ENCODE measurements at places on chromosomes 12 and 14.

DNA sequence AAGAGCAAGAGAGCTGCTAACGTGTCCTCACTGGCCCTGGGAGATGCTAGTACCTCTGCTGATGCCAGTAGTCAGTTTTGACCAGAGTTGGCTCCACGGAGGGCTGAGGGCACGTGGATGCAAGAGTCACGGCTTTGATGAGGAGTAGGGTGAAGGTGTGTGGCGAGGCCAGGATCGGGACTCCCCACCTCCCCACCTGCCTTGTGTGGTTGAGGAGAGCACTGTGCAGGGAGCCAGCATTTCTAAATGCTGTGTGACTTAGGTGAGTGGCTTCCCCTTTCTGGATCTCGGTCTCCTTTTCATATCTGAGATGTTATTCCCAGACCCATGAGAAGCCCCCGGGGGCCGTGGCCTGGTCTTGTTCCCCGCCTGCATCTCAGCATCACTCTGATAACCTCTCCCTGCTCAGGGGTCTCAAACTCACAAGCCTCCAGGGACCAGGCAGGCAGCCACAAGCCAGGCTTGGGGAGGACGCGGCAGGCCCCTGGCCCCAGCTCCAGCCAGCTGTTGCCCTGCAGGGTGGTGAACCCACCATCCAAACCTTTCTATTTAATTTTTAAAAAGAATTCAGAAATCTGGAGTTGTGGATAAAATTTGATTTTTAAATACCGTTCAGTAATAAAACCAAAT is 32.1 kb downstream of the MVK start:
- DNase-seq, result no peak

GRCh38 chr12:16297521-16297920 is 20.0 kb upstream of the SLC15A5 start:
- DNase-seq, result no peak

DNA sequence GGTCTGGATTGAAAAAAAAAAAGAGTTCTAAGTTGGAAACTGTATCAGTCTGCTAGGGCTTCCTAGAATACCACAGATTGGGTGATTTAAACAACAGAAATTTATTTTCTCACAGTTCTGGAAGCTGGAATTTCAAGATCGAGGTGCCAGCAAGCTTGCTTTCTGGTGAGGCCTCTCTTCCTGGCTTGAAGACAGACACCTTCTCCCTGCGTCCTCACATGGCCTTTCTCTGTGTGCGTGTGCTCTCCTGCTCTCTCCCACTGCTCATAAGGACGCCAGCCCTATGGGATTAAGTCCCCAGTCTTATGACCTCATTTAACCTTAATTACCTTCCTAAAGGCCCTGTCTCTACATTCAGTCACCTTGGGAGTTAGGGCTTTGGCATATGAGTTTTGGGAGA is 215.5 kb downstream of the PIK3C2G start:
- no peak for DNase-seq

- no peak for DNase-seq
Measured at GRCh38 chr12:6852651-6853354, 853 bp downstream of the USP5 start.

- DNase-seq, result no peak
Measured at GRCh38 chr12:52085682-52086180, 6.2 kb downstream of the SMIM41 start.

- DNase-seq, result no peak
Measured at GRCh38 chr12:117805865-117806264, 162.9 kb downstream of the KSR2 start.

DNA sequence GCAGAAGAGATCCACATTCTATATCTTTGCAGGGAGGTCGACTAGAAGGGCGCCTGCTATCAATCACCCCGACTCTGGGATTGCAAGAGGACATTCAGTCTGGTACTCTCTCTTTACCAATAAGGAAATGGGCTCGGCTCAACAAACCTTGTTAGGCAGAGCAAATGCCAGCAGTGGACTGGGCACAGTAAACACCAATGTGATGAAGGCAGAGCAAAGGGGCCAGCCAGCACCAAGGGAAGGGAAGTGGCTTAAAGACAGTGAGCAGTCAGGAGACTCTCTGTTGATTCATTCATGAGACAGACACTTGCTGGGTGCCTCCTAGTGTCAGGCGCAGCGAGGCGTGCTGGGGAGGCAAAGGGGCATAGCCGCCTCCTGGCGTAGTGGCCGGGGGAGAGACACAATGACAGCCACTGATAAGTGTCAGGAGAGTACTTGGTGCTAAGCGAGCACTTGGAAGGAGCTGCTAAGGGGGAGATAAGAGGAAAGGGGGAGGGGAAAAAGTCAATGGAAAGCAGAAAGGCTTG is 34.1 kb downstream of the TMCC3 start:
- DNase-seq, result no peak

DNA sequence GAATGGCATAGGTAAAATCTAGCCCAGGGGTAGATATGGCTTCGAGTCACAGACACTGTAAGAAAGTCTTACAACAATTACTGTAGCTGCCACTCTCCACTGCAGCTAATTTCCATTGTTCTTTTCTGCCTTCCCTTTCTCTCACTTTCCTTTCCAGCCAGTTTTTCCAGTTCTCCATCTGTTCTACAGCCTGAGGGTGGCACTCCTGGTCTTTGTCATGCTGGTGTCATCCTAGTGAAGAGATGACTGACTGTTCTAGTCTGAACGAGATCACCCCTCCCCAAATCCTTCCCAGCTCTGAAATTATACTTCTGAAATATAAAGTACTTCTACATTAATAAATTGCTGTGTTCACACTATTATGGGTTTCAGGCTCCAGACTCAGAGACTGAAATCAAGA is 74.2 kb upstream of the CSRP2 start:
- no peak for DNase-seq

DNA sequence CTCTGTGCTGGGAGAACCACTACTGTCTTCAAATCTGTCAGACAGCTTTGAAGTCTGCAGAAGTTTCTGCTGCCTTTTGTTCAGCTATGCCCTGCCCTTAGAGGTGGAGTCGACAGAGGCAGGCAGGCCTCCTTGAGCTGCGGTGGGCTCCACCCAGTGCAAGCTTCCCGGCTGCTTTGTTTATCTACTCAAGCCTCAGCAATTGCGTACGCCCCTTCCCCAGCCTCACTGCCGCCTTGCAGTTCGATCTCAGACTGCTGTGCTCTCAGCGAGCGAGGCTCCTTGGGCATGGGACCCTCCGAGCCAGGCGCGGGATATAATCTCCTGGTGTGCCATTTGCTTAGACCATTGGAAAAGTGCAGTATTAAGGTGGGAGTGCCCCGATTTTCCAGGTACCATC is 25.1 kb upstream of the KLRB1 start:
- no peak for DNase-seq

GRCh38 chr14:101963656-101964296 is 597 bp upstream of the DYNC1H1 start:
- no peak for DNase-seq

DNA sequence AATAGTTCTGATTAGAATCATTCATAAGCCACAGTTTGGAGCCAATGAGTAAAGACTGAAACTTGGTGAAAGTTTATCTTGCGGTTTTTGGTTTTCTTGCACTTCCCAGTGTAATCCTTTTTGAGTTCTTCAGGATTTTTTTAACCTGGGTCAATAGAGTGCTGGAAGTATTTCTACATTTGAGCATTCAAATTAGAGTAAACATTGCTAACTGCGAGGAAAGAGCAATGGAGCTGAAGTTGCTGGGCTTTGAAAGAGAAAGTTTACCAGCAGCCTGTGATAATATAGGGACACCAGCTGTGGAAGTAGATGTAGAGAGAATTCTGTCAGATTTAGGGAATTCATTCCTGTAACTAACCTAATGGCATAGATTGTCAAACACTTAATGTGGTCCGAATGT is 30.3 kb downstream of the ANO6 start:
- DNase-seq, result no peak

- no peak for DNase-seq
Measured at GRCh38 chr14:53002576-53002975, 51.7 kb upstream of the FERMT2 start.

DNA sequence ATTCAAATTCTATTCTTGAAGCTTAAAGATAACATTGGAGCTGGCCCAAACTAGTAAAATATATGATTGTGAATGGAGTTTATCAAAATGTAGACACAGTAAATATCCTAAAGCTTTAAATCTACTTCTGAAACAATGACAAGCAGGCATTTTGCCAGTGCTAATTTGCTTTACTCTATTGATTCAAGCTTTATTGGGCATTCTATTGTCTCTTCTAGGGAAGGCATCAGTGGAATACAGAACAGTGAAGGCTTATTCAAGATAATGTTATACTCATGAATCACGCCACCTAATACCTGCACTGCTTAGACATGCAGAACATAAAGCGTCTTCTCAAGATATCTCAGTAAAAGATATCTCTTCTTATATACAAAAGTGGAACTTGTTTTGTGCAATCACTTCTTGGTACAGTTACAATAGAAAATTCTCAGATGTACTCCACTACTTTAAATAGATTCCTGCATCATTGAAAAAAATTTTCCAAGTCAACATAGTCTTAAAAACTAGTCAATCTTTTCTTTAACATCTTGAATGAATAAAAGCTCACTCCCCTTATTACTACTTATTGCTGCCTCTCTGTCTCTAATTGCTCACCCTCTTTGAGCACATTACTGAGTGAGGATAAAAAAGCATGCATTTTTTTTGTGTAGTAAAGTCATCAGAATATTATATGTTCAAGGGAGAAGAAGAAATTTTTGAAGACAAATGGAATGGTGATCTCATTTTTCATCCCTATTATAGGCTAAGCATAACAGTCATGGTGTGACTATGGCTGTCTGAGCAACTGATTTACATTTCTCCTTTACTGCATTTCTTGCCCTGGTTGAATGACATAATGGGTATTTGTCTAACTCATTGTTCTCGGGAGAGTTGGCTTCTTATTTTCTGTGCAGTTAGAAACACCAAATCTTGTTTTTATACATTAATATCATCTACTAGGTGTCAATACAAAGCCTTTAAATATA is 98.0 kb upstream of the E2F7 start:
- DNase-seq, result no peak

- no peak for DNase-seq
Measured at GRCh38 chr14:100426314-100426713, 103.2 kb downstream of the SLC25A47 start.

DNA sequence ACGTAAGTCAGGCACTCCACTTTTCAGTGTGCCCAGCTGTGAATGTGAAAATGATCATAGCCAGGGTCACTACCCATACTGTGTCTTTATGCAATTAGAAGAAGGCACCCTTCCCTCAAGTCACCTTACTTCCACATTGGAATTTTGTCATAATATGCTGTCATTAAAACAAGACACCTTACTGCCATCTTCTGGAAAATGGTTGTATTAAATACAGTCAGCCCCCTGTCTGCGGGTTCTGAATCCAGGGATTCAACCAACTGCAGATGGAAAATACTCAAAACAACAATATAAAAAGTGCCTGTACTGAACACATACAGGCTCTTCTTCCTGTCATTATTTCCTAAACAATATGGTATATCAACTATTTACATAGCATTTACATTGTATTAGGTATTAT is 70.2 kb upstream of the TBX5 start:
- no peak for DNase-seq

DNA sequence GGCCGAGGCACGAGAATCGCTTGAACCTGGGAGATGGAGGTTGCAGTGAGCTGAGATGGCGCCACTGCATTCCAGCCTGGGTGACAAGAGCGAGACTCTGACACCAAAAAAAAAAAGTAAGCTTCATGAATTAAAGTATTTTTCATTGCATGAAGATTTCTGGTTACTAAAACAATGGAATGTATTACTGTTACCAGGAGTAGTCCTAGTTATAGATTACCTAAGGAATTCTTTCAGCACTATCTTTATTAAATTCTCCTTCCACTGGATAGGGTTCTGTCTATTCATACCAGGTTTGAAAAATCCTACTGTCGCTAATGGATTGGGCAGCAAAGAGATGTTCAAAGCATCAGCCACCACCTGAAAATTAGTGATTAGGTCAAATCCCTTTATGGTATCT is 12.4 kb downstream of the ETFRF1 start:
- DNase-seq, result no peak

- no peak for DNase-seq
Measured at GRCh38 chr12:27176765-27177164, 67.3 kb upstream of the STK38L start.

DNA sequence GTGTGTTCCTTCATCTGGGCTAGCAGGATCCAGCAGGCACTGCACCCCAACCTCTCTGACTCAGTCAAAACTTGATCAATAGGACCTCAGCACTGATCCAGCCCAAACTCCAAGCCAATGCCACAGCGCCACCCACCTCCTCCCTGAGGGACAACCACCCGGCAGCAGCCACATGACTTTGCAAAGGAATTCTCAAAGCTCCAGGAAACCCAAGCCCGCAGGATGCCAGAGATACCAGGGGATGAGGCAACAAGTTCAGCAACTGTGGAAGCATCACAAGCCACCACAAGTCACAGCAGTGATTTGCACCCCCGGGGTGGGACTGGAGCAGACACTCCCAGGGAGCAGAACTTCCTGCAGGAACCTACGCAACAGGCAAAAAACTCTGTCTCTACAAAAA is 37.3 kb downstream of the ACTN1 start:
- DNase-seq, result no peak

DNA sequence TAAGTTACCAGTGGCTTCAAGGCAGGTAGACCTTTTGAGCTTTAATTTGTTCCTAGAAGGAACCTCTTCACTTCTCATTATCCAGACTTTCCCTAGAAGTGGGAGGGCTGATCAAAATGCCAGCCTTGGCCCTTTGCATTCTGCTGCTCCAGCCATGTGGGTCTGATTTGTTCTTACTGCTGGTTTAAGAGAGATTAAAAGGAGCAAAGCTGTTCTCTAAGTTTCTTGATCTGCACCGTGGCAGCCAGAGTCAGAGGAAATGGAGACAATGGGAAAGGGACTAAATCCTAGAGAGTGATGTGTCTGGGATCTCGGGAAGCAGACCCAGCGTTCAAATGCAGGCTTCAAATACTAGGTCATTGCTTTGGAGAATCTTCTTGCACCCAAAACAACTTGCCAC is 759.7 kb downstream of the DIO2 start:
- no peak for DNase-seq

All from SIG-M5 (cell line).